CD8-positive, alpha-beta memory T cell (primary cell): ENCODE measurements at places on chromosomes 4 and X. TPM values are rescaled to one million over a fixed set of nuclear protein-coding genes. Genes with fewer than 3 reads are reported as not detected.

The GAGE12D gene
- not detected for total RNA-seq

The CNKSR2 gene
- 4.1 TPM for total RNA-seq

The NUP54 gene
- total RNA-seq, result 63.3 TPM

The TKTL2 gene
- not detected for total RNA-seq

The SNCA gene
- total RNA-seq, result 0.42 TPM

The PRKG2 gene
- 0.58 TPM for total RNA-seq

The HDX gene
- total RNA-seq, result 0.60 TPM
